Keratinocyte (primary cell): ENCODE measurements at places on chromosomes 1 and 21.

DNA sequence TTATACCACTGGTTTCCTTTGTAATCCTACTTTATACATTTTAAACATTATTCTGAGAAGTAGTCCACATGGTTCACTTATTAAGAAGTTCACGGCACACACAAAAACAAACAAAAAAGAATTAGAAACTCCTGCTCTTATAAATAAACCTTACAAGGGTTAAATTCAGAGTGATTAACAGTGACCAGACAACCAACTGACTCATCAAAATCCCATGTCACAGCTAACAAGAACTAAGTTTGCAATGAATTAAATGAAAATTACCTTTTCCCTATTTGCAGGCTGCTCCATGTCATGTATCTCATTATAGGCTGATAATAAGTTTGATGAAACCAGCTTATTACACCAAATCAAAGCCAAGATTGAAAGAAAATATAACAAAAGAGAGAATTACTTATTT lies 77.5 kb downstream of the PUM1 start:
- DNase-seq = no peak

DNA sequence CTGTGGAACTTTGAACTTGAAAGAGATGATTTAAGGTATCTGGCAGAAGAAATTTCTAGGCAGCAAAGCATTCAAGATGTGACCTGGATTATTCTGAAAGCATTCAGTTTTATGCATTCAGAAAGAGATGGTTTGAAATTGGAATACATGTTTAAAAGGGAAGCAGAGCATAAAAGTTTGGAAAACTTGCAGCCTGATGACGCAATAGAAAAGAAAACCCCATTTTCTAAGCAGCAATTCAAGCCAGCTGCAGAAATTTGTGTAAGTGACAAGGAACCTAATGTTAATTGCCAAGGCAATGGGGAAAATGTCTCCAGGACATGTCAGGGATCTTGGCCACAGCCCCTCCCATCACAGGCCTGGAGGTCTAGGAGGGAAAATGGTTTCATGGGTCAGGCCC lies 354.0 kb downstream of the ZNF326 start:
- no peak for DNase-seq

DNA sequence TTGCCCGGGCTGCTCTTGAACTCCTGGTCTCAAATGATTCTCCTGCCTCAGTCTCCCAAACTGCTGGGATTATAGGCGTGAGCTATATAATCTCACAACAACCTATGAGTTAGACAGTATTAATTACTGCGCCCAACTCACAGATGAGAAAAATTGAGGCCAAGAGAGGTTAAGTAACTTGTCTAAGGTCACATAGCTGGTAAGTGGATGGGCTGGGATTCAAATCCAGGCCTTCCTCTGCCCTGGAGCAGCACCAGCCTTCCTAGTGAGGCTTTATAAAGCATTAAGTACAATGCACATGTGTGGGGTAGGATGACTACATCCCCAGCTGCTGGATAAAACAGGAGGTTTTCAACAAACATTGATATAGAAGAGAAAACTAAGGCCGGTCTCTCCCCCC lies 15.1 kb downstream of the E2F2 start:
- DNase-seq = no peak

DNA sequence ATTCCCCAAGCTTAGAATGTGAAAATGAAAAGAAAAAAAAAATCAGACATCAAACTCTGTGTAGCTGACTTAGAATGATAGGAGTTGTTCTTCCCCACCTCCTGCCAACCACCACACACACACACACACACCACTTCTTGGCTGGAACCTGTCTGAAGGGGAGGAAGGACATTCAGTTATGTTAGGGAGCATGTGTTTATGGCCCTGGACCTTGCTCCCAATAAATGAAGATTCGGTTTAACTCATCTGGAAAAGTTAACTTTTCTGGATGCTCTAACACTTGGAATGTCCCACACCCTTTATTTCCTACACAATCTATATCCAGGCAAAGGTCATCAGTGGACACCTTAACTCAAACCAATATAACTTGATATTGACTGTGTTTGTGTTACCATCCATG lies 112.4 kb downstream of the DAB1 start:
- DNase-seq = no peak

- DNase-seq = no peak
Measured at GRCh38 chr1:219000631-219001030, 173.0 kb upstream of the LYPLAL1 start.

DNA sequence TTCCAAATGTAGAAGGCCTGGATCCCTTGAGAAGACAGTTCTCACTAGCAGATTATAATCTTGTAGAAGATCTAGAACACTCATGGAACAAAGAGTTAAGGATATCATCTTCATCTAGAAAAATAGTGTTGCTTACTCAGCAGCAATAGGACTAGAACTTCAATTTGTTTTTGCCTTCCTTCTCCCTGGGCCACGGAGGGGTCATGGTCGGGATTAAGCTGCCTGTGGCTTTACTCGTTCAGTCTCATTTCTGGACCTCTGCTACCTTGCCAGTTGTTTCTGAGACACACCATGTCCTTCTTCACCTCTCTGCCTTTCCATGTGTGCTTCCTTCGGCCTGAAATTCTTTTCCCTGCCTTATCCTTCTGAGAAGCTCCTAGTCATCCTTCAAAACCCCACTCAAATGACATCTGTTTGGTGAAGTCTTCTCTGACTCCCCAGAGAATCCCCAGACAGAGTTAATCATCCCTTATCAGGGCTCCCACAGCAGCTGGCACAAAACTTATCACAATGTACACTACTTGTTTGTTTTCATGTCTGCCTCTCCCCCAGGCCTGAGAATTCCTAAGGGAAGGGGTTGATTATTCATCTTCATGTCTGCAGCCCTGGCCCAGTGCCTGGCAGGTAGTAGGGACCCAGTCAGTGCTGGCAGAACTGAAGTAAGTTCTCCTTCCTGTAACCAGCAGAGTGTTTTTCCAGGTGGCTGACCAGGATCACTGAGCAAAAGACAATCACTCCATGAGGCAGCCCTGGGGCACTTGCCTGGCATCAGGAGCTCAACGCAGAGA lies 15.5 kb upstream of the SNX27 start:
- DNase-seq = peak; percentile 63

DNA sequence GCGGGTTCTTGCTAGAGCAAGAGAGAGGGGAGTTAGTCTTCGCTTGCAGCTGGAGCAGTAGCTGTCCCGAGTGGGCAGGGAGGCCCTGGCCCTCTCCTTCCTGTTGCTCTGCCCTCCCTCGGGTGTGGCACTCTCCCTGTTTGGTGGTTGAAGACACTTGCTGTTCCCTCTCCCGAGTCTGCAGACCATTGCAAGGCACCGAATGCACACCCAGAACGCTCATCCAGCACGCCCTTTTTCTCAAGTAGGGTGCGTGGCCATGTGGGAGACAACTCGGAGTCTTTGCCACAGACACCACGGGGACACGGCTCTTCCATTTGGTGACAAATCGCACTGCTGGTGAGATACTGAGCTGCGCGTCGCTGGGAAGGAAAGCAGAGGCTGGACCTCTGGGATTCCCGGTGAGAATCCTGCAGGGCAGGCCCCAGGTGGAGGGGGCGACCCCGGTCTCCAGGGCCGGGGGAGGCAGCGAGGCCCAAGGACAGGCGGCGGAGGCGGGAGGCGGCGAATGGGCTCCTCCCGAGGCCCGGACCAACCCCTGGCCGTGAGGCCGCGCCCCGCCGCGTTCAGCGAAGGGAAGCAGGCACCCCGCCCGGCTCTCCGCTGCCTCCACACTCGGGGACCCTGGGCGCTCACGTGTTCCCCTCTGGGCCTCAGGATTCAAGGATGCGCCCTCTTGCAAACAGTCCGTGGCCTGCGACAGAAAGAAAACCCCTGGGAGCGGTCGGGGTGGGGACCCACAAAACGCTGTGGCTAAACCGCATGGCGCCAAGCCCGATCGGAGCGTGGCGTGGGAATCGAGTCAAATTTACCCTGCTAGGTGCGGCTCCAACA lies 10.4 kb upstream of the TMEM200B start:
- no peak for DNase-seq

- DNase-seq = no peak
Measured at GRCh38 chr1:85464497-85465098, 361 bp downstream of the DDAH1 start.

- no peak for DNase-seq
Measured at GRCh38 chr1:11180342-11180744, 8.8 kb upstream of the ANGPTL7 start.

- DNase-seq = no peak
Measured at GRCh38 chr1:106659490-106660244, 396.8 kb upstream of the PRMT6 start.

- DNase-seq = no peak
Measured at GRCh38 chr1:89643577-89643976, 10.7 kb downstream of the LRRC8C start.

DNA sequence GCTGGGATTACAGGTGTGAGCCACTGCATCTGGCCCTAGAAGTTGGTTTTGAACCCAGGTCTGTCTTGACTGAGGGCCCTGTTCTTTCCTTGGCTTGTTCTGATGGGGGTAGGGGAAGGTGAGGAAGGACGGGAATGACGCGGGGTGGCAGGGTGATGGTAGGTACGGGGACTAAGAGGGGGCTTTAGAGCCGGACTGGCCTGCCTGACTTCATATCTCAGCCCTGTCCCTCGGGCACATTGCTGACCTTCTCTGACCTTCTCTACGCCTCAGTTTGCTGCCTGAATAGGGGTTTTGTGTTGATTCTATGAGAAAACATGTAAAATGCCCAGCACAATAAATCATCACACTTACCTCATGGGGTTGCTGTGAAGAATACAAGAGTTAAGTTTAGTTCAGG lies 6.7 kb downstream of the RNF186 start:
- DNase-seq = no peak

DNA sequence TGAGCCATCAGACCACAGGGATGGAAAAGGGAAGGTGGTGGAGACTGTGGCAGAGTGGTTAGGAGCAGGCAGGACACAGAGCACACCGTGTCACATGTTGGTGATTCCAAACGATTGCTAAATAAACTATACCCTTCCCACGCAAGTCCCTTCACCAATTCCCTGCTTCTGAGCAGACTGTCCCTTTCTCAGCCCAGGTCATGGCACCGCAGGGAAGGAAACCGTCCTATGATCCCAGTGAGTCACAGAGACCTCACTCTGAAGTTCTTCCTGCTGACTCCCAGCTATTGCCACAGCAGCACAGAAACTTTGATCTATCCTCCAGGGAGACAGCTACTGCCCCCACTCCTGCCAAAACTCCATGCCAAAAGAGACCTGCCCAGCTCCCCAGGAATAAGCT lies 19.2 kb downstream of the RIMS3 start:
- no peak for DNase-seq

- DNase-seq = no peak
Measured at GRCh38 chr1:234123867-234124266, 219.4 kb downstream of the SLC35F3 start.

- no peak for DNase-seq
Measured at GRCh38 chr1:117556341-117556740, 49.5 kb upstream of the TENT5C start.

- DNase-seq = no peak
Measured at GRCh38 chr1:241829468-241829867, 18.5 kb upstream of the EXO1 start.

- no peak for DNase-seq
Measured at GRCh38 chr1:185681034-185681633, 53.1 kb upstream of the HMCN1 start.

GRCh38 chr21:44532712-44533111 lies 7.3 kb downstream of the KRTAP10-1 start:
- no peak for DNase-seq

DNA sequence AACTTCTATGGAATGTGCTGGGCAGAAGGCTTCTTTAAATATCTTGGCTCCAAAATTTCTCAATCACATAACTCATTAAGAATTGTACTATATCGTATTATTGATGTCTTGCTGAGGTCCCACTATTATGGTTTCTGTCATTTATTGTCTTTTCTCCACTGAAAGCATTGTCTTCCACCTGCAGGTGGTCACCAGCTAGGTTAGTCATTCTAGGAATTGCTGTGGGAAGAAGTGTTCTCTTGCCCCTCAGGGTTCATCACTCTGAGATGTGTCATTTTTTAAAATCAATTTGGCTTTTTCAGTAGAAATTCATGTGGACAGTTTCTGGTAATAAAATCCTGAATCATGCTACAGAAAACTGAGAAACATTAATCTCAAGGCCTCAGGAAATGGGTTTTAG lies 66.1 kb downstream of the NCAM2 start:
- no peak for DNase-seq

DNA sequence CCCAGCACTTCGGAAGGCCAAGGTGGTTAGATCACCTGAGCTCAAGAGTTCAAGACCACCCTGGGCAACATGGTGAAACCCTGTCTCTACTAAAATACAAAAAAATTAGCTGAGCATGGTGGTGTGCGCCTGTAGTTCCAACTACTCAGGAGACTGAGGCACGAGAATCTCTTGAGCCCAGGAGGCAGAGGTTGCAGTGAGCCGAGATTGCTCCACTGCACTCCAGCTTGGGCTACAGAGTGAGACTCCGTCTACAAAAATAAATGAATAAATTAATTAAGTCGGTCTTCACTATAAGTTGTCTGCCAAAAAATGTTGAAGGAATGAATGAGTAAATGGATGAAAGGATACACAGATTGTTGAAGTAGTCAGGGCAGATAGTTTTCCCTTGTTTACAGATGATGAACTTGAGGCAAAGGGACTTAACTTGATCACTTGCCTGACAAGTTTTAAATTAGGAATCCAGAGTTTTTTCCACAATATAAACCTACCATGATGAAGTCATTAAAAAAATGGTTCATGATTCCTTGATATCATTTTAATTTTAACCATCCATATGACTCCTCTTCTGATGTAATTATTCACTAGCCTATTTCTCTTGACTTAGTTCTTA lies 130.8 kb downstream of the TLR5 start:
- no peak for DNase-seq

- DNase-seq = no peak
Measured at GRCh38 chr1:185239861-185240260, 77.2 kb downstream of the IVNS1ABP start.

DNA sequence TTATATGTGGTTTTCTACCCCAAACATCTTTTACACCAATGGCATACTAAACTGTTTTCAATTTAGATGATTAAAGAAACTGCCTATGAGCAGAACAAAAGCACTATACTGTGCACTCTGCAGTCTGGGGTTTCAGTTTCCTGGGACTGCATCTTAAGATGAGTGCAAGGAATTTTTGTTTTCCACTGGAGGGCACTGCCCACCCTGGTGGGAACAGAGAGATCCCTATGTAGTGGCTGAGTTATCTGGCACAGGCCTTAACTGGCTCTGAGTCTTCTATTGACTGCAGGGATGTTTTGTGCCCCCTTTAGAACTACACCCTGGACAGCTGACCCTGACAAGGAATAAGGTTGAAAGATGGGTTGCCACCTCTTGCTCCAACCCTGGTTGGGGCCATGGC lies 12.0 kb downstream of the PROK1 start:
- no peak for DNase-seq

DNA sequence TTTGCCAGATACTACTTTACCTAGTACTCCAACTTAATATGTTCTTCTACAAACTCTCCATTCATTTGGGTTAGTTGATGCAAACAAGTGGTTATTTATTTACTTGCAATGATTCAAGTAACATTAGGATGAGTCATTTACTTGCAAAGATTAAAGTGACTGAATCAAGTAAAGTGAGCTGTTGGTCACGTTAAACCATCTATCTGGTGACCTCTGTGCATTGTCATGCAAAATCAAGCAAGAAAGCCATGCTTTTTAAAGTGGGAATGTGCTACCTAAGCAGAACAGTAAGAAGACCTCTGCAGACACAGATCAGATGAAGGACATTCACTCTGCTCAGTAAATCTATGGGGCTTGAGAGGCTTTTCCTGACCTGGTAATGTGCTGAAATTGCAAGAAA lies 254.7 kb downstream of the LRRIQ3 start:
- DNase-seq = no peak
